Activated naive CD4-positive, alpha-beta T cell (primary cell): ENCODE measurements at places on chromosomes 3 and 15.

GRCh38 chr3:152060701-152061100 lies 187.3 kb downstream of the SUCNR1 start:
- no peak for DNase-seq

DNA sequence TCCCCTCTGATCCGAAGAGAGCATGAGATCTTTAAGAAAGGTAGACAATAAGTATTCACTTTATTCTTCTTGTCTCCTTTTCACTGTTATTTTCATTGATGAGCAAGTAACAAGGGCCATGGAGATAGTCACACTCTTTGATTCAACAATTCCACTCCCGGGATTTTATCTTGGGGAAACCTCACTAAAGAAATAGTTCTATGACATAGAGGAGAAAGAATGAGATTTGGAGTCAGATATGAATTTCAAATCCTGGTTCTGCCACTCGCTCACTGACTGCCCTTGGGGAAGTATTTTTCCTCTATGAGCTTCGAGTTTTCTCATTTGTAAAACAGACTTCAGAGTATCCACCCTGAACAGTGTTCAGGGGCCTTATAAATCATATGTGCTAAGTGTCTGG lies 514.6 kb downstream of the NLGN1 start:
- DNase-seq = no peak

GRCh38 chr3:143220741-143221140 lies 101.2 kb downstream of the CHST2 start:
- no peak for DNase-seq

- no peak for DNase-seq
Observed at GRCh38 chr3:294096-294495, 97.5 kb downstream of the CHL1 start.

DNA sequence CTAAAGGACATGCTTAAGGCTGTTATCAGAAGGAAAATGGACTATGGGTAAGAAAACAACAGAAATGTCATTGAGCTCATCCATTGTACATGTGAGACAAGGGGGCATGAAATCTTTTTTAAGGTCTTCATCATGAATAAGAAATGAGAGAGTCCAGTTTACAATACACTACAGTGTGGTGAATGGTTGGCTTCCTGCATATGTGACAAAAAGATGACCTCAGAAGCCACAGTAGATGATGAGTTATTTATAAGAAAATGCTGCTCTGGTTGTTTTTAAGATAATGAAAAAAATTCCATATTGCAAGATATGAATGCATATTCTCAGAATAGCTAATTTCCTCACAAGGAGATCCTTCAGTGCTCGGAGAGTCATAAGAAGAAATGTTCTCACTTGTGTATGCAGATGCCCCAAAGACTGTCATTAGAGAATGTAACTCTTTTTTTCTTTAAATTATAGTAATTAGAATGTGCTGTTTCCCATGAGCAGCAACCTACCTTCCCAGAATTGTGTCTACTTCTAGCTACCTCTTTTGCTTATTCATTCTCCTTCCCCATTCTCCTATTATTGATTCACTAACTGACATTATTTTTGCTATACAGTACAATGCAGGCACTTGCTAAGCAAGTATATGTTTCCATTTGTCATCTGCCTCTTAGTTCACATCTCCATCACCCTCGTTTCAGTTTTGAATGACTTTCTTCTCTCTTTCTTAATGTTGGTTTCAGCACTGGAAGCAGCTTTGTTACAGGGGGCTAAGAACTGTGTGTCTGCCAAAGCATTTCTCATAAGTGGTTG lies 152.0 kb upstream of the PEX5L start:
- DNase-seq = no peak
